Sigmoid colon (tissue), 7 donors: ENCODE measurements at places on chromosomes 1 and 21.
A peak's percentile ranks its signal among the peaks of the same experiment; 100 is the strongest.

DNA sequence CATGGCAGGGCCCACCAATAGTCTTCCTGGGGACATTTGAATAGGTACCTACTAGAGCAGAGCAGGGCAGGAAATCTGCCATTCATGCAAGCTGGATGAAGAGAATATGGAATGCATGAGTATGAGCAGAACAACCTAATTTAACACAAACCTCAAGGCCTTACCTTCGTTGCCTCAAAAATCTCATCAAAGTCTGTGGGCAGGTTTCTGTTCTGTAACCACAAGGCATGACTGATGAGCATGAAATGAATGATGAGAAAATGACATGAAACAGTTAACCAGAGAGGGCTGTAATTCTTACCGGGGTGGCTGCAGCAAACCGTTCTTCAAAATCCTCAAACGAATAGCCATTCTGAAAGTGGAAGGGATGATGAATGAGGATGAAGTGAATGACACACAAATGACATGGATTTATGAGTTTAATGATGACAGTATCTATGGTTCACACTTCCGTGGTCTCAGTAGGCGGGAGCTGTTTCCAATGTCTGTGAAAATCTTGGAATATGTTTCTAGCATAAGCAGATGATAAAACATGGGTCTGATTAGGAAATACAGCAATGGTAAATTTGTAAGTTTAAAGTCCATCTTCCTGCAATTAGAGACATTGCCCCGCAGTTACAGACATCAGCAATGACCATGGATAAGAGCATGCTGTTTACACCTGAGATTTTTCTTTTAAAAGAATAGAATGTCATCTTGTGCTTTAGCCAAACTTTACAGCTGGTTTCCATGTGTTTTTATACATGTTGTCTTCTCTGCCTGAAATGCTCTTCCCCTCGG is 67.6 kb upstream of the C8B start:
- H3K27ac ChIP-seq: no peak overlapping the region
- H3K36me3 ChIP-seq: no peaks in the 10 kb centered on the region
- no peaks in the 10 kb centered on the region for H3K27me3 ChIP-seq
- no peak for DNase-seq
- H3K4me3 ChIP-seq: no peak overlapping the region

GRCh38 chr21:33238565-33239255 is 9.0 kb downstream of the IFNAR2 start:
- no peak for DNase-seq
- no peaks in the 10 kb centered on the region for H3K27me3 ChIP-seq
- no peak overlapping the region for H3K27ac ChIP-seq
- peaks cover 9% of the 10 kb centered on the region for H3K4me1 ChIP-seq

- H3K27me3 ChIP-seq: no peaks in the 10 kb centered on the region
- no peaks in the 10 kb centered on the region for H3K36me3 ChIP-seq
- DNase-seq: no peak
- no peaks in the 10 kb centered on the region for H3K4me1 ChIP-seq
These were observed 662.9 kb downstream of the PLPP3 start for GRCh38 chr1:55916481-55916880.

GRCh38 chr1:37399830-37400464 is 74.4 kb upstream of the ZC3H12A start:
- H3K4me3 ChIP-seq: no peak overlapping the region
- H3K27ac ChIP-seq: no peak overlapping the region
- no peaks in the 10 kb centered on the region for H3K36me3 ChIP-seq
- DNase-seq: no peak
- H3K27me3 ChIP-seq: peaks cover 10% of the 10 kb centered on the region

- DNase-seq: peak; percentile 50
- no peak overlapping the region for H3K27ac ChIP-seq
- no peaks in the 10 kb centered on the region for H3K27me3 ChIP-seq
These were observed 21.1 kb upstream of the PDE9A start for GRCh38 chr21:42632336-42632751.

- H3K27me3 ChIP-seq: no peaks in the 10 kb centered on the region
- no peak overlapping the region for H3K4me3 ChIP-seq
- no peaks in the 10 kb centered on the region for H3K4me1 ChIP-seq
- H3K27ac ChIP-seq: no peak overlapping the region
- H3K36me3 ChIP-seq: peaks cover 15% of the 10 kb centered on the region
These were observed 60.4 kb downstream of the OBSCN start for GRCh38 chr1:228267962-228268880.

DNA sequence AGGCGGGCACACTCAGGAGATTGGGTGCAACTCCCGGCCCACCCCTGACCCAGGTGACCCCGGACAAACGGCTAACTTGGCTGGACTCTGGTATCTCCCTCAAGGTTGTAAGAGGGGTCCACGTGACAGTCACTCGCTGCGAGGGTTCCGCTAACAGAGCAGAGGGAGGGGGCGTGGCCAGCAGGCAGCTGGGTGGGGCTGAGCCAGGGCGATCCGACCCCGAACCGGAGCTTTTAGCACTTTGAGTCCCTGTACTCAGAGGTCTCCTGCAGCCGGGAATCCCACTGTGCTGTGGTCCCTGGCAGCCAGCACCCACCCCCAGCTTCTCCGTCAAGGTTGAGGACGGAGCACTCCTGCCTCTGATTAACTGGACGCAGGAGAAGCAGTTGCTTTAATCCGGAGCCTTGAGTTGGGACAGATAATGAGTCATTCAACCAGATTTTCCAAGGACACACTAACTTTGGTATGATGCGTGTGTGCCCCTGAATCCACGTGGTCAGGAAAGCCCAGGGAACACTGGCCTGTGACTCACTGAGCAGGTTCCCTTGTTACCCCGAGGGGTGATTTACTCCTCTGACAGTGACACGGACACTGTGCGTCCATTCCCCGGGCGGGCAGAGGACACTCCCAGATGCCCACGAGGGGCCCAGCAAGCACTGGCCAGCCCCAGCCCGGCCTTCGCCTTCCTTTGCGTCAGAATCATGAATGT is 16.8 kb downstream of the TRPM2 start:
- DNase-seq: peak; percentile 62
- H3K4me1 ChIP-seq: peaks cover 8% of the 10 kb centered on the region
- no peaks in the 10 kb centered on the region for H3K36me3 ChIP-seq
- H3K4me3 ChIP-seq: no peak overlapping the region

- no peaks in the 10 kb centered on the region for H3K4me1 ChIP-seq
- DNase-seq: no peak
- H3K36me3 ChIP-seq: no peaks in the 10 kb centered on the region
- H3K27ac ChIP-seq: no peak overlapping the region
- H3K27me3 ChIP-seq: no peaks in the 10 kb centered on the region
These were observed 26.0 kb upstream of the BCL9 start for GRCh38 chr1:147515045-147515869.

DNA sequence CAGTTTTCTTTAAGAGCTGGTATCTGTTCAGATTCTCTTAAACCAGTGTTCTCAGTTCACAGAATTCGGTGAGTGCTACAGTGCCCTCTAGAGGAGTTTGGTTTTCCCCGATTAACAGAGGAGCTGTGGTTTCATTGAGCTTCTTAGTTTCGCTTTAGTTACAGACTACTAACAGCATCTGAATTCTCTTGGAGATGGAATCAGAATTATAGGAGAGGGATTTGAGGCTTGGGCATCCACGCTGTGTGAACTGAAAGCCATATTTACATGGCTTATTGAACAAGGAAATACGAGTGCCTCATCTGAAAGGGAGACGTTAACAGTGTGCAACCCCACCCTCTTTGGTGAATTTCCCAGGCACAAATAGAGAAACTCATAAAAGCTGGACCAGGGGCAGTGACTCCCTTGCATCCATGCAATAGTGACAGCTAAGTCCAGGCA is 202.0 kb downstream of the USH2A start:
- no peak overlapping the region for H3K27ac ChIP-seq
- DNase-seq: no peak
- no peaks in the 10 kb centered on the region for H3K27me3 ChIP-seq
- H3K4me1 ChIP-seq: no peaks in the 10 kb centered on the region
- H3K4me3 ChIP-seq: peak overlapping the region; percentile 43

DNA sequence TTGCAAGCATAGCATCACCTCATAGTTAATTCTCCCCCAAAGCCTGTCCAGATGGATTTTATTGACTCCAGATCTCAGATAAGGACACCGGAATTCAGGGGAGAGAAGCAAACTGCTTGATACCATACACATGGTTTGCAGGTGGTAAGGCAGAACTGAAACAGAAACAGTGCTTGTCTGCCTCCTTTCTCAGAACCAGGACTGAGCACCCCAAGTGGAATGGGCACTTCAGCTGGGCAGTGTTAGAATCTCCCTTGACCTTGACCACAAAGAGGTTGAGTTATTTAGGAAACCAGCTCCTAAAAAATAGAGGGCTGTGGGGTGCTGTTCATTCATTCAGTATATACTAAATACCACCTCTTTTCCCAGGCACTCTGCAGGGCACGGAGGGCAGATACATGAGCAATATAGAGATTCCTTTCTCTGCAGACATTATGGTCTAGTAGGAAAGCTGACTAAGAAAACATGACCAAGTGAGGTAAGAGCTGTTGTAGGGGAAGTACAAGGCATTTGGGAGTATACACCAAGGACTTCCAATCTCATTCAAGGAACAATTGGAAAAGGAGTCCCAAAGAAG is 185.2 kb downstream of the C1orf94 start:
- no peak overlapping the region for H3K4me3 ChIP-seq
- no peaks in the 10 kb centered on the region for H3K27me3 ChIP-seq
- no peaks in the 10 kb centered on the region for H3K36me3 ChIP-seq
- no peak for DNase-seq

DNA sequence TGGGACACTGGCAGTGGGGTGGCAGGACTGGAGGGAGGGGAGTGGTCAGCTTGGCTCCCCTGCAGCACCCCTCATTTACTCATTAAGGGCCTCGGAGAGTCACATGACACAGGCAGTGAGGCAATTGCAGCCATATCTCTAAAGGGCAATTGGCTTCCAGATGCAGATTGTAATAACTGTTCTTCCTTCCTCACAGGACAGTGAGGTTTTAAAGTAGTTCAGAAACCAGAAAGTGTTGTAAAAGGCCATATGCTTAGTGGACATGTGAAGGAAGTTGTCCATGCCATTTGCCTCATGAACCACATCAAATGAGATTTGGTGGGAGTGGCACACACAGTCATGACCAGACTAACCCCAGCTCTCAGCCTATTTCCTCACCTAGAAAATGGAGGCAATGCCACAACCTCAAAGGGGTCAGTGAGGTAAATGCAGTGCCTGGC is 11.1 kb downstream of the MTX1 start:
- DNase-seq: no peak
- H3K4me3 ChIP-seq: no peak overlapping the region
- H3K27me3 ChIP-seq: no peaks in the 10 kb centered on the region
- H3K27ac ChIP-seq: no peak overlapping the region
- H3K4me1 ChIP-seq: peaks cover 13% of the 10 kb centered on the region

DNA sequence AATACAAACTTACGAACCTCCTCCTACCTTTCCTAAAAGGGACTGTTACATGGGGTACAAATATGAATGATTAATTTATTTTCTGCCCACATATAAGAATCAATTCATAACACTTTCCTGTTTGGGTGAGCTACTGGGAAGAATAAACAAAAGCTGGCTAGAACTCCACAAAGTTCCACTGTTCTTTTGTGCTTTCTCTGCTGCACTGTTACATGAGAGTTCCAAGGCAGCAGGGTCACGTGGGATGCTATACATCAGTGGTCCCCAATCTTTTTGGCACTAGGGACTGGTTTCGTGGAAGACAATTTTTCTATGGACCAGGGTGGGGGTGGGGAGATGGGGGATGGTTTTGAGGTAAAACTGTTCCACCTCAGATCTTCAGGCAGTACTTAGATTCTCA is 2.2 kb upstream of the ANGPTL7 start:
- DNase-seq: no peak
- H3K4me3 ChIP-seq: no peak overlapping the region
- no peaks in the 10 kb centered on the region for H3K4me1 ChIP-seq
- no peaks in the 10 kb centered on the region for H3K27me3 ChIP-seq
- no peaks in the 10 kb centered on the region for H3K36me3 ChIP-seq

DNA sequence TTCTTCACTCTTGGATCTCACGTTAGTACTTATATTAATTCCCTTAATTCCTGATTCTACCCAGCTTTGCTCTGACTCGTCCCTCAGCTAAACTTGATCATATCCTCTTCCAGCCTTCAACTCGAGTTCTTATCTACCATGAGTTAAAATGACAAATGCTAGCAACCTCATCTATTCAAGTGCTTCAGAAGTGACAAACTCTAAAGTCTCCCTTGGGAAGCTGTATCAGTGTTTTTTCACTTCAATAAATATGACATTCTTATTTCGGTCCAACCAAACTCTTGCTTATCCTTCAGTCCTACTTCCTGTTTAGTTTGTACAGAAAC is 75.3 kb downstream of the FOXJ3 start:
- DNase-seq: no peak
- H3K27ac ChIP-seq: peak overlapping the region; percentile 26
- no peaks in the 10 kb centered on the region for H3K27me3 ChIP-seq
- H3K36me3 ChIP-seq: no peaks in the 10 kb centered on the region

- DNase-seq: peak; percentile 82
- no peak overlapping the region for H3K27ac ChIP-seq
- H3K4me1 ChIP-seq: peaks cover 32% of the 10 kb centered on the region
- H3K36me3 ChIP-seq: no peaks in the 10 kb centered on the region
- H3K4me3 ChIP-seq: no peak overlapping the region
These were observed 39.4 kb downstream of the ABCG1 start for GRCh38 chr21:42258150-42258884.

- H3K4me3 ChIP-seq: no peak overlapping the region
- H3K4me1 ChIP-seq: no peaks in the 10 kb centered on the region
- H3K27ac ChIP-seq: no peak overlapping the region
- H3K27me3 ChIP-seq: no peaks in the 10 kb centered on the region
- DNase-seq: no peak
These were observed 378.1 kb upstream of the USP24 start for GRCh38 chr1:55593298-55593697.

DNA sequence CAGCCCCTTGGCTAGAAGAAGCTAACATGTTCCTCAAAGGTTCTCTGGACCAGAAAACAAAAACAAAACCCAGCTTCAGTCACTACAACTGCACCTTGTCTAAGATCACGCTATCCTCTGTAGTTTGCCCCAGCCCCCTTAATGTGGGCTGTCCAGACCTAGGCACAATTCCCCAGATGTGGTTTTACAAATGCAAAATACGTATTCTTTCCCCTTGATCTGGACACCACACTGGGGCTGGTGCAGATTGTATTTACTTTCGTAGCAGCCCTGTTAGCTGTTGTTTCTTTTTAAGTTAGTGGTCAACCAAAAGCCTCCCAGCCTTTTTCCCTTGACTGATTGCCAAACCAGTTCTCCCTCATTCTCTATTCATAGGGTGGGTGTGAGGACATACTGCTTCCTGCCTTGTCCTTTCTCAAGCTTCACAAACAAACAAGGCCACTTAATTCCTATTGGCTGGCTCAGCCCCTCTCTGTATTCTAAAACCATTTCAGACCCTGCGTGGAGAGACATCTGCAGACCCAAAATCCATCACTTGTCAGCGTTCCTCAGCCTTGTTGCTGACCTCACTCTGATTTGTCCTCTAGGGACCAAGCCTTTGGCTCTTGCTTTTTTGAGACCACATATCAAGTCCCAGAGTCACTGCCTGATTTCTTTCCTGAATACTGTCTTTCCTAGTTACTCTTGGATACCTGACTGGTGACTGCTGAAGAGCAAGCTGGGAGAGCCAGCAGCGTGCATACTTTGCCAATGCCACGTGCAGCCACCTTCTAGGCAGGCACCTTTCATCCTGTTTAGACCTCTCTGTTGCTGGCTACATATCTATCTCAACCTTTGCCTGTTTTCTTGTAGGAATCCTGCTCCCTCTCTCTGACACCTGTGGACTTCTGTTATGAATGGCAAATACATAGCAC is 96.4 kb upstream of the RAB3GAP2 start:
- DNase-seq: no peak
- no peak overlapping the region for H3K4me3 ChIP-seq
- no peaks in the 10 kb centered on the region for H3K4me1 ChIP-seq
- H3K36me3 ChIP-seq: no peaks in the 10 kb centered on the region

- H3K36me3 ChIP-seq: no peaks in the 10 kb centered on the region
- no peak for DNase-seq
- H3K4me1 ChIP-seq: no peaks in the 10 kb centered on the region
- H3K27me3 ChIP-seq: no peaks in the 10 kb centered on the region
These were observed 204.3 kb downstream of the SMYD3 start for GRCh38 chr1:246302711-246303317.
